ENCODE measurements at places on chromosomes 4 and X.
A peak's percentile ranks its signal among the peaks of the same experiment; 100 is the strongest.

GRCh38 chrX:19370061-19370460, 26.3 kb downstream of the PDHA1 start:
- DNase-seq: no peak

- DNase-seq: no peak
These were observed 15.5 kb upstream of the GPM6A start for GRCh38 chr4:175827516-175827915.

GRCh38 chr4:37970702-37971101, 10.5 kb downstream of the PTTG2 start:
- peak; percentile 38 for DNase-seq

DNA sequence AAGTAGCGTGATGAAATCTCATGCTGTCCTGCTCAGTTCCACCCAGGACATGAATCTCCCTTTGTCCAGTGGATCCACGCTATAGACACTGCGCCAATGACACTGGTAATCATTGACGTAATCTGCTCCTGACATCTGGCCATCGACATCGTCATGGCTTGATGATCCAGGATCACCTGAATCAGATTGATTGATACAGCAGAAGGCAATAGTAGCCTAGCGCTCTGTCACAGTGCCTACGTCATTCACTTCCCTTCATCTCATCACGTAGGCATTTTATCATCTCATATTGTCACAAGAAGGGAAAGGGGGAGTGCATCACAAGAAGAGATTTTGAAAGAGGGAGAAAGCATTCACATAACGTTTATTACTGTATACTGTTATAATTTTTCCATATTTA, 68.8 kb downstream of the STK32B start:
- no peak for DNase-seq

DNA sequence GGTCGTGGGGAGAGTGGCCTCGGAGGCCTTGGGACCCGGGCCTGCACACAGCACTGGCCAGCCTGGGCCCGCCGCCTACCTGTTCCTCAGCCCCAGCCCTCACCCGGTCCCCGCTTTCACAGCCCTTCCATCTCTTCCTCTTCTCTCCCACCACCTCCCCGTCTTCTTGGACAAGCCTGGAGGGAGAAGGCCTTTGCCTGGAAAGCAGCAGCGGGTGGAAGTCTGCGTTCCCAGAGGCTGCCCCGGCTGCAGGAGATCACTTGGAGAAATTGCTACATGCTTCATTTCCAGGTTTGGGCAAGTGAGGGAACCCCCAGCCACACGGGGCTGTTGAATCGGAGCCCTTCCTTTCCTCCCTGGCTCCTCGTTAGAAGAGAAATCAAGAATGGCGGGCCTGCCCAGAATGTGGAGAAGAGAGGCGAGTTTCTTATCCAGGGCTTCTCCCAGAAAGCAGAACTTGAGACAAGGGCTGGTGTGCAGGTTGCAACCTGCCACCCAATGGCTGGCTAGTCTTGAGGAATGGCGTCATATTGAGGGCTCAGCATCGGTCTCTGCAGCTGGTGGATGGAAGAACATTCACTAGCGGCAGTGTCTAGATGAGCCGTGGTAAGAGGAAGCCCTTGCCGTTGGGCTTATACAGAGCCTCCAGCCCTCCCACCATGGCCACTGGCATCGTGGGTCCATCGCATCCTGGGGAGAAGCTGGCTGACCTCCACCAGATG, 1.2 kb upstream of the PDZD4 start:
- DNase-seq: no peak

DNA sequence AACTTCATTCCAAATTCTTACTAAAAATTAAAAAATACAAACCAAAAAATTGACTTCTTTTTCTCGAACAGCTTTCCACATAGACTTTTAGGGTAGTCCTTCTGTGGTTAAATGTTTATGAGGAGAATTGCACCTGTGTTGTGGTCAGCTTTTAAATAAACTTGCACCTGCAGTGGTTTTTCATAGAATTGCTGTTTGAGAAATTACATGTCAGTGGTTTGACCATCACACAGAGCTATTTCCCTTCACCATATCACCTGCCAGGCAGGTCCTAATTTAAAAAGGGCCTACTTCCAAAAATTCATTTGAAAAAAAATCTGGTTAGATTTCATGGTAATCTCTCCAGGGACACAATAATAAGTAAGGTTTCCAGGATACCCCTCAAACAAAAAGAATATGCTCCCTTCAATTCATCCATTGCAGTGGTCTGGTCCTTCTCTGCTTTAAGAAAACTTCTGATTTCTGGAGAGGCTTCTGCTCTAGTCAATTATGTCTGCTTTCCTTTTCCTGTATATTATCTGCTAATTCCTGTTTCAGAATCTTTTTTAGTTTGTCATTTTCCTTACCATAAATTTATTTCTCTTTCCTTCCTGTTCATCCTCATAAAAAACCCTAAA, 9.8 kb upstream of the UTP3 start:
- DNase-seq: no peak

- DNase-seq: no peak
These were observed 19.9 kb upstream of the CEP135 start for GRCh38 chr4:55928846-55929245.

GRCh38 chr4:103137446-103137827, 37.8 kb upstream of the BDH2 start:
- no peak for DNase-seq

GRCh38 chr4:153071958-153072598, 132.2 kb upstream of the TRIM2 start:
- no peak for DNase-seq

DNA sequence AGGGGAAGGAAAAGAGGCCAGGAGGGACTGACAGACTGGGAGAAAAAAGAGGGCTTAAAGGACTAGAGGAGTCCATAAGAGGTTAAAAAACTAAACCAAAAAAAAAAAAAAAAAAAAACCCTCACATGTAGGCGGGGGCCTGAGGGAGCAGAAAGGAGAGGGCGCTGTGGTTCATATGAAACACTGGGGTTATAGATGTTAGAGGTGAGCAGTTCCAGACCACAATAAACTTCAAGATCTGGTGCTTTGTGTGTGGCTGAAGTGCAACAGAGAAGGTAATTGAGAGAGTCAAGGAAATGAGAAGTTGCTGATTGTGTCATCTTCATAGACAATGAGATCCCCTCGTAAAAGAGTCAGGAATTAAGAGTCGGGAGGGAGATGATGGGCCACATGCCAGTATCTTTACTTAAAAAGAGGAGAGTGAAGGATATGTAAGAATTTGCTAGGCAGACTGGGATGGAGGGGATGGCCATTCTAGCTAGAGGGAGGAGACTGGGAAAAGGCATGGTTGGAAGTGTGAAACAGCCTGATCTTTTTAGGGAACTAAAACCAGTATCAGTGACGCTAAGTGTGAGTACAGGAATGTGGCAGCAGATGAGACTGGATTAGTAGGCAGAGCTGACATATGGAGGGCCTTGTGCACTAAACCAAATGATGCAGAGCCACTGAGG, 18.4 kb upstream of the OGT start:
- DNase-seq: no peak

- peak; percentile 45 for DNase-seq
These were observed 8.7 kb downstream of the KIAA1210 start for GRCh38 chrX:119118780-119119395.

GRCh38 chr4:55347610-55348228, 1.7 kb downstream of the SRD5A3 start:
- DNase-seq: no peak

DNA sequence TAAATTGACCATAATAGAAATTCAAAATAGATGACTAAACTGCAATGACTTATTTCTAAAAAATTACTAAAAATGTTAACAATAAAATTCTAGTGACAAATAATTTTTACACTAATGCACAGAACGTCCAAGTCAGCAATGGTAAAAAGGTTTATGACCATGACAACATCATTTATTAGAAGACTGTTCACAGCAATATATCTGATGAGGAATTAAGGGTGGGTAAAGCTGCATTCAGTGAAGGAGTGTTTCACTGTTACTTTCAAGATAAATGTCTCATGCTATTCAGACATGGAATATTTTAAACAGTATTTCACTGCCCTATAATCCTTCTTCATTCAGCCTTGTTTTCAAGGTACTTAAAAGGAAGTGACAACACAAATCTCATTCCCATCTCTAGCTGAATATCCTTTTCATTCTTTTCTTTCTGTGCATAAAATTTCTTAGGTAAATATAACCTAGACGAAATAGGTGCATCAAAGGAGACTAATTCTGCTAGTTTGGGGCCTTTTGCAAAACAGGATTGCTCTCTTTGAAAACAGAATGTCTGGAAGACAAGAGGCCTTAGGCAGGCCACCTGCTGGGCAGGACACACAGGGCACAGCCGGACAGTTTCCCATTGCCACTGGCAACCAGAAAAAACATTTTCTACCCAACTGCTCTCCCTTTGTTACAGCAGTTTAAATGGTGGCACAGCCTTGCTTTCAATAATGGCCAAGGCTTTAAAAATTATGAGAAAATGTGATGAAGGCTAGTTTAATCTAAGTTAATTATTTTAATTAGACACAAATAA, 600.3 kb downstream of the SPRY1 start:
- no peak for DNase-seq

- no peak for DNase-seq
These were observed 37.1 kb upstream of the CCDC149 start for GRCh38 chr4:24949970-24950369.

DNA sequence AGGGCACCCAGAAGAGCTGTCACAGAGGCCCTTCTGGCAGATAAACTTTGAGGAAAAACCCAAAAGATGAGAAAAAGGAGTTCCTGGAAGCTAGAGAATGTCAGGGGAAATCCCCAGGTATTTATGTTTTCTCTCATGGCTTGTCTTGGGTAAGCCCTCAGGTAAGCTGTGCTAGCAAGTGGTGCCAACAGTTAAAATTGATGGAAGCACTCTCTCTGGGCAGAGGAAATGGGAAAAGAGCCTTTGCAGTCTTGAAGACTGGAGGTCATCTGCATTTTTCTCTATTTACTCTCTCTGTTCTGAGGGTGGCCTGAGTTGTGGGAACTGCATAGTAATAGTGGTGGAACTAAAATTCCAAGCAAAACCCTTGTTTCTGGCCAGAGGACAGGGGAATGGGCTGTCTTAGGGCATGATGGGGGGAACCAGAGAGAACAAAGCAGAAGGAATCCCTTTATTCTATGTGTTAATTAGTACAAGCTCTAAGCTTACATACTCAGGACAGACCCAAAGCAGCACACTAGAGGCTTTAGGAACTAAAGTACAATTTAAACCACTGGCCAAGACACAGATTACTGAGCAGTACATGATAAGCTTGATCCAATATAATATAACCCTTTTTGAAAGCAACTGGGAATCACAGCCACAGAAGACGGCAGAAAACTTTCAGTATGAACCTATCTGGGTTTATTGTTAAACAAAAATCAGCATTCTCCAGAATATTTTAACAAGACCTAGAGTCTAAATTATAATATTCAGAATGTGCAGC, 53.3 kb upstream of the SLC10A4 start:
- DNase-seq: no peak

DNA sequence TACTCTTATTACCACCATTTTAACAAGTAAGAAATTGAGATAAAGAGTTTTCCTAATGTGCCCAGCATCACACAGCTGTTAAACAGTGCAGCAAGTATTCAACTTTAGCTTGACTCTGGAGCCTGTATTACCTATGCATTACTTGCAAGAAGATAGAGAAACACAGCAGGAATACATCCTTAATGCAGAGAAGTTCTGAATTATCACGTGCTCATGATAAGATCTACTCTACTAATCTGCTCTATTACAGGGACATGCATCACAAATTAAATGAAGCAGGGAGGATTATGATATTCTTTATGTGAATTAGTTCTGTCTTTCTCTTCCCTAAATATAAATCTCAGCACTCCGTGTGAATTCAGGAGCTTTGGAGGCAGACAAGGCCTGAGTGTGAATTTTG, 39.0 kb upstream of the PDGFC start:
- DNase-seq: no peak

DNA sequence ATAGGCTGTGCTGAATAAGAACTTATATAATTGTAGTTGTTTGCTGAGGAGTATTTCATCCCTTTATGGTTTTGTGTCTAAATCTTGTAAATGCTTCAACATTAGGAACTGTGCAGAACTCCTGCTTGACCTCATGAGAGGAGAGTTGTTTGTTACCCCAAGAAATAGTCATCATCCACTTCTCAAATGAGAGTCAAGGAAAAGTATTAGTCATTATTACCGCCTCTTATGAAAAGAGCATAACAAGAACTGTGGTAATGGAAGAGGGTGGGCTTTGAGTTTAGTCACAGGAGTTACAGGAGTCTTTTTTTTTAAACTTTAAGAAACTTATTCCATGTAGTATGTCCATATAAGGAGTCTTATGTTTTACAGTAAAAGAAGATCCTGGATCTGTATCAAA, 132.9 kb downstream of the RAP1GDS1 start:
- no peak for DNase-seq

DNA sequence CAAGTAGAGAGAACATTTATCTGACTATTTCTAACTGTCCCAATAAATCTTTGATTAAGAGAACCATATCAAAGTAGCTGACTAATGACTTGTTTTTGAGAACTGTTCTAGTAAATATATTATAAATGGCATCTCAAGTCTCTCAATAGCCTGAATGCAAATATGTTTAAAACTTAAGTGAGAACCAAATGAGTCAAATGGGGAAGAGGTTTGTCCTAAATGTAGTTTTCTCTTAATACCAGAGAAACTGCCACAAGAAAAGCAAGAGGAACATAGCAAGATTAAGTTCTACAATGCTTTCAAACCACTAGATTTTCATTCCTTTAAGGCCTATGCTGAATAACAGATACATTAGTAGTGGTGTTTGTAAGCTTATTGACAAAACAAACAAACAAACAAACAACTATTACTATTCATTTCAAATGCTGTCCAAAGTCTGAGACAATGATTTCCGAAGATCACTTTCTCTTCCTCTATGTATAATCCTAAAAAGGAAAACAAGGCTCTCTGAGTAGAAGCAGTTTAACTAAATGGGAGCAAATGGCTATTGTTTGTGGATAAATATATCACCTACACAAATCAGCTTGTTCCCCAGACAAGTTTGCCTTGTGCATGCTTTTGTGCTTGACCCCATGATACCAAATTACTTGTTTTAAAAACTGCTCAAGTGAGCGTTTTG, 408.4 kb upstream of the EMCN start:
- DNase-seq: no peak

GRCh38 chrX:129239371-129239770, 283.9 kb downstream of the SMARCA1 start:
- DNase-seq: no peak

GRCh38 chr4:69497076-69497475, 1.4 kb upstream of the UGT2B4 start:
- DNase-seq: no peak

DNA sequence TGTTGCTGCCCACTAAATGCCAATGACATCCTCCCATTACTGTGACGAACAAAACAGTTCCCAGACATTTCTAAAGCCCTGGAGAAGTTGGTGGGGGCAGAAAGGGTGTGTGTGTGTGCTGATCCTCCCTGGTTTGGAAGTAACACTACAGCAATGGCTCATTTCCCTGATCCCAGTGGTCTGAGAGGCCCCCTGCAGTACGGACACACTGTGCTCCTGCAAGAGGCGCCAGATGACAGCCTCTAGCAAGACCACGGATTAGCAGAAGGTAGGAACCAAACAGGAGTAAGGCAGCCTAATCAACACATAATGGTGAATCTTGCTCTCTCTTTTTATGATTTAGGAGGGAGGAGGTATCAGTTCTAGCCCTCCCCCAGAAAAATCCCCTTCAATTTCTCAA, 49.6 kb downstream of the CHRDL1 start:
- DNase-seq: no peak
